Fibroblast of villous mesenchyme (primary cell): ENCODE measurements at places on chromosomes 5 and 9. TPM values are rescaled to one million over a fixed set of nuclear protein-coding genes. Genes with fewer than 3 reads are reported as not detected.

The RASGEF1C gene
- total RNA-seq, result not detected in 2 replicates

The STING1 gene
- 25.9 and 26.7 TPM in 2 replicates for total RNA-seq

The G3BP1 gene
- 146 and 244 TPM in 2 replicates for total RNA-seq

The OR13C4 gene
- not detected in 2 replicates for total RNA-seq

The CDKN2B gene
- 43.2 and 58.3 TPM in 2 replicates for total RNA-seq

The FOXD4L3 gene
- total RNA-seq, result 0.32 TPM in 1 of 2 replicates, not detected in the other

The CMYA5 gene
- 1.3 and 1.7 TPM in 2 replicates for total RNA-seq

The CSF1R gene
- under 0.01 TPM in 2 replicates for total RNA-seq

The MYOZ3 gene
- under 0.01 TPM in 2 replicates for total RNA-seq

The RGS7BP gene
- 0.32 TPM in 1 of 2 replicates, not detected in the other for total RNA-seq

The SAXO1 gene
- not detected in 2 replicates for total RNA-seq

The ACOT12 gene
- total RNA-seq, result not detected in 2 replicates

The IFNB1 gene
- not detected in 2 replicates for total RNA-seq

The WHRN gene
- total RNA-seq, result 1.3 and 1.6 TPM in 2 replicates

The FGF18 gene
- under 0.01 TPM in 1 of 2 replicates, not detected in the other for total RNA-seq

The KCNV2 gene
- not detected in 2 replicates for total RNA-seq

The NUTM2F gene
- total RNA-seq, result not detected in 2 replicates
